Activated CD4-positive, alpha-beta memory T cell treated with anti-CD3 and anti-CD28 coated beads, Interleukin-2, amount 10 ng/mL, durations not matched to agents 7 days and 5 days (primary cell): ENCODE measurements at places on chromosomes 2 and 18. TPM values are rescaled to one million over a fixed set of nuclear protein-coding genes. Genes with fewer than 3 reads are reported as not detected.

- H3K27ac ChIP-seq: no peak overlapping the region
- H3K4me3 ChIP-seq: no peak overlapping the region
- H3K4me1 ChIP-seq: no peaks in the 10 kb centered on the region
- no peaks in the 10 kb centered on the region for H3K27me3 ChIP-seq
- no peak for DNase-seq
Observed at GRCh38 chr2:32246911-32247310, 17.8 kb downstream of the NLRC4 start.

GRCh38 chr2:214574084-214574781, 163.4 kb downstream of the VWC2L start:
- H3K27ac ChIP-seq: no peak overlapping the region
- no peak overlapping the region for H3K4me3 ChIP-seq
- no peak for DNase-seq

Gene XRCC5
- 296 TPM for total RNA-seq

DNA sequence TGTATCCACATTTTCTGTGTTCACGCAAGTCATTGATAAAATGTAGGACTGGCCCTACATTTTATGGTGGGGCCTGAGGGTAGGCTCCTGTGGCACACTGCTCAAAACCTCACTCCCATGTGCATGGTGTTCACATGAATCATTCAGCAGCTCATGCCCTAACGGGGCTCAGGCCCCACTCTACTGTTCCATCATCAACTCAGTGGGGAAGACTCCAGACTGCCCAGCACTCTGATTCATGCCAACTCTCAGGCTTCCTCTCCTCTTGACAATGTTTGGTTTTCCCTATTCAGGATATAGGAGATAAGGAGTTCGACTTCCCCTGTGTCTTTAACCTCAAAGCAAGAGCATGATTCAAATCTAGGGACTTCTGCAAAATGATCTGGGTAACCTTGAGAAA, 92.0 kb upstream of the BOD1L2 start:
- no peak overlapping the region for H3K4me3 ChIP-seq
- H3K27ac ChIP-seq: no peak overlapping the region
- peaks cover 1% of the 10 kb centered on the region for H3K4me1 ChIP-seq

- H3K27ac ChIP-seq: no peak overlapping the region
- peaks cover 1% of the 10 kb centered on the region for H3K27me3 ChIP-seq
- H3K36me3 ChIP-seq: no peaks in the 10 kb centered on the region
- H3K4me1 ChIP-seq: no peaks in the 10 kb centered on the region
Observed at GRCh38 chr2:236082061-236082460, 86.1 kb downstream of the GBX2 start.

DNA sequence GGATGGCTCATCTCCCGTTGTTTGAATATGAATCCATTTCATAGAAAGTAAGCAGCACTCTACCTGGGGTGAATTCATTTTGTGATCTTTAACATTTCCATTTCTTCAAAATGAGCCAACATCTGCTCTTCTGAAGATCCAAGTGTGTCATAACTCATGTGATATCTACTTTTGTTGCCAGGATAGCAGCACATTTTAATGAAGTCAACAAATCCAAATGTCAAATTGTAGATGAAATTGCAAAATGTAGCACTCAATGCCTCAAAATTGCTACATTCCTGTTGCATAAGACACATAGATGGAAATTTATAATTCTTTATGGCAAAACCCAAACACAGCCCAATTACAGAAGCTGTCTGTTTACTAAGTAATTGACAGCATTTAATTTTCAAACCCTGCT, 360.7 kb downstream of the TMX3 start:
- no peaks in the 10 kb centered on the region for H3K4me1 ChIP-seq
- H3K27ac ChIP-seq: no peak overlapping the region
- H3K4me3 ChIP-seq: no peak overlapping the region
- DNase-seq: no peak
- H3K36me3 ChIP-seq: no peaks in the 10 kb centered on the region
- no peaks in the 10 kb centered on the region for H3K27me3 ChIP-seq

Gene TBR1
- total RNA-seq: not detected

Gene PJVK
- total RNA-seq: 1.1 TPM
